ENCODE measurements at places on chromosomes 6 and 20.
A peak's percentile ranks its signal among the peaks of the same experiment; 100 is the strongest.

GRCh38 chr6:41654151-41654697 is 16.0 kb downstream of the MDFI start:
- no peak for DNase-seq

GRCh38 chr6:160430751-160431150 is 82.6 kb downstream of the SLC22A3 start:
- DNase-seq: no peak

DNA sequence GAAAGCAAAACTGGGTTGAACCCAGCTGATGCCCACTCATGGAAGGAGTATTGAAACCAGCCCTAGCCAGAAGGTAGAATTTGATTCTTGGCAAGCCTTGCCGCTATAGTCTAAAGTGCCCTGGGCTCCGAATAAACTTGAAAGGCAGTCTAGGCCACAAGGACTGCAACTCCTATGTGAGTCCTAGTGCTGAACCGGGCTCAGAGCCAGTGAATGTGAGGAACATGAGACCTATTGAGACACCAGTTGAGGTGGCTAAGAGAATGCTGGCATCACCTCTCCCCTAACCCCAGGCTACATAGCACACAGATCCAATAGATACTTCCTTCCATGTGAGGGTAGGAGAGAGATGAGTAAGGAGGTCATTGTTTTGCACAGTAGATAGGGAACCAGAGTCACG is 3.5 kb upstream of the DEFB110 start:
- no peak for DNase-seq

- no peak for DNase-seq
Measured at GRCh38 chr20:62696989-62697388, 11.6 kb upstream of the NTSR1 start.

- DNase-seq: no peak
Measured at GRCh38 chr20:62415354-62416111, 8.4 kb upstream of the CABLES2 start.

- DNase-seq: no peak
Measured at GRCh38 chr6:151616091-151616513, 122.3 kb downstream of the CCDC170 start.

GRCh38 chr6:95169775-95170174 is 407.6 kb upstream of the MANEA start:
- peak; percentile 43 for DNase-seq

- DNase-seq: no peak
Measured at GRCh38 chr20:33275871-33276270, 7.1 kb upstream of the BPIFB1 start.

DNA sequence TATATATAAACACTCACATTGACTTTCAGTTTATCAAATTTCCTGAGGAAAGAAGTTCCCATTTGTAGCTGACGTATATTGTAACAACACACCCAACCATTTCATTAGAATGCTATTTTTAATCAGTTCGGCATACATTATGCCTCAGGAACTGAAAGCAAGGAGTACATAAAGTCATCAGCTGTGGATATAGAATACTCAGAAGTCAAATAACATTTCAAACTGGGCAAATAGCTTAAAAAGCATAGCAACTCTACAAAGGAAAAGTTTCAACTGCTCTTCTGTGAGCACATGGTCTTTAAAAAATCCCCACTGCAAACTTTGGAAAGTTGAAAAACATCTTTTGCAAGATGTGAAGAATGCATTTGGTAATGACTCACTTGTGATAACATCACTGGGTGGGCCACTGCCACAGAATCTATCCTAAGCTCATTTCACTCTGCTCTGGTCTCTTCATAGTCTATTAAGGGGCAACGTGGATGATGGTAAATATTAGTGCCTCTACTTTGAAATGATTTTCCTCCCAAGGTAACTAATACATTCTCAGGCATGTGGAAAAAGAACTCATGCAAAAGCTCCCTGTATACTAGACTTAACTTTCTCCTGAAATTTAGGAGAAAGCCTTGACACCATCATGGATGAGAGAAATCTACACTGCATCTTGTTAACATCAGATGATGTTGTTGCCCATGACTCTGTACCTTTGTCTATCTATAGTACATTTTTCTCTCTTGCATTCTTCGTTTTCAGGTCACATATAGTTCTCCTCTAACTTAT is 49.2 kb downstream of the FYN start:
- peak; percentile 71 for DNase-seq

- DNase-seq: no peak
Measured at GRCh38 chr20:59235226-59235625, 65.2 kb upstream of the EDN3 start.

DNA sequence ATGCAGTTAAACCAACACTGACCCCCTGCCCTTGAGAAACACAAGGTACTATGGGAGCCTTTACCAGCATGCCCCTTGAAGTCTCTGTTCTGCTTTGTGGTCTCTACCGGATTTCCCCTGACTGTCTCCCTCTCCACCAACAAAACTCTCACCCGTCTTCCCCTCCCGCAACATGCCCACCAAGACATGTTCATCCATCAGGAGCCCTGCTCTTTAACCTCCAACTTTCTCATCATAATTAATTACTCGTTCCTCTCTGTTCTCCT is 1.1 kb downstream of the ZNF165 start:
- no peak for DNase-seq

DNA sequence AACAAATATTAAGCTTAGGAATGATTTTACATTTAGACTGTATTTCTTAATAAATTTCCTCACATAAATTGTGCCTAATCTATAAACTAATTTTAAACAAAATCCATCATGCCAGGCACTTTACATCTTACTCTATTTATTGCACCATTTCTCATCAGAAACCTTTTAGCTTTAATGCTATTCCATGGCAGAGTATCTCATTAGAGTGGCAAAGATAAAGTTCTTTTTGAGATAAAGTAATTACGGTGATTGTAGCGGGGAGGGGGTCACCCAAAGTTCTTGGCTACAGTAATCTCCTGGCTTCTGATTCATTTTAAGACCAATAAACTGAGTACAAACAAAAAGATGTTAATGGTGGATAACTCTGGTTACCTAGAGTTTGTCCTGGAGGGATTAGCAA is 532.1 kb downstream of the PRKN start:
- no peak for DNase-seq

DNA sequence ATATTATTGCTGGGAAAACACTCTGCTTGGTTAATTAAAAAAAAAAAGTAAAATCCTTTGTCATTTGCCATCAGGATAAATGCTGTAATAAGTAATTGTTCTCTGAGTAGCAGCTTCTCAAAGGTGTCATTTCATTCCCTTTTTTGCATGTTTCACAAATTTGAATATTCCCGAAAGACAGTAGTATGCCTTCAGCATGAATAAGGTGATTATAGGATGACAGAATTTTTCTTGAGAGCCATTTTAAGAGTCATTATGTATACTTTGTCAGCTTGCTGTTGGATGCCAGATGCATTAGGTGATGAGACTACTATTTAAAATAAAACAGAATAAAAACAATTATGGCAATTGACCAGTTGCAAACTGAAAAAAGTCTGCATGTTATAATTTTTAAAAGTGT is 200.7 kb downstream of the HDGFL1 start:
- no peak for DNase-seq

DNA sequence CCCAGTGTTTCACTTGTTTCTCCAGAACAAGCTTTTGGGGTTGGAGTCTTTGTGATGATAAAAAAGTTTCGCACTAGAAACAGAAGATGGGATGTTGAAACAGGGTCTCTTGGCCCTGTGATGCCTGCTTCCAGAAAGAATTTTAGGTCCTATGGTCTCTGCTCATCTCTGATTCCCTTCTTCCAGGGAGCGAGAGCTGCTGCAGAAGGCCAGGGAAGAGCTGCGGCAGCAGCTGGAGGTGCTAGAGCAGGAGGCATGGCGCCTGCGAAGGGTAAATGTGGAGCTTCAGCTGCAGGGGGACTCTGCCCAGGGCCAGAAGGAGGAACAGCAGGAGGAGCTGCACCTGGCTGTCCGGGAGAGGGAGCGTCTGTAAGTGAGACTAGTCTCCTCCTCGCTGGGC is 18.3 kb downstream of the CEP250 start:
- no peak for DNase-seq

DNA sequence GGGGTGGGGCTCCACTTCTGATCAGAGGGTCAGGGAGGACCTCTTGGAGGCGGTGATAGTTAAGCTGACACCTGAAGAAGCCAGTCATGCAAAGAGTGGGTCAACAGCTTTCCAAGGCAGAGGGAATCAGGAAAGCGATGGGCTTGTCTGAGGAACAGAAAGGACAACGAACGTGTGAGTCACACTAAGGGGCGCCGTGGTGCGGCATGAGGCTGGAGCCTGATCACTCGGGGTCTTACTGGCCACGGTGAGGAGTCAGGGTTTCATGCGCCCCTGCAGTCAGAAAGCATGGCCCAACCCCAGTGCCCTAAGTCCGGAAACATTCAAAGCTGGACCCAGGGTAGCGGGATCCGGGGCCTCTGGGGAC is 50.6 kb upstream of the SLC32A1 start:
- no peak for DNase-seq

DNA sequence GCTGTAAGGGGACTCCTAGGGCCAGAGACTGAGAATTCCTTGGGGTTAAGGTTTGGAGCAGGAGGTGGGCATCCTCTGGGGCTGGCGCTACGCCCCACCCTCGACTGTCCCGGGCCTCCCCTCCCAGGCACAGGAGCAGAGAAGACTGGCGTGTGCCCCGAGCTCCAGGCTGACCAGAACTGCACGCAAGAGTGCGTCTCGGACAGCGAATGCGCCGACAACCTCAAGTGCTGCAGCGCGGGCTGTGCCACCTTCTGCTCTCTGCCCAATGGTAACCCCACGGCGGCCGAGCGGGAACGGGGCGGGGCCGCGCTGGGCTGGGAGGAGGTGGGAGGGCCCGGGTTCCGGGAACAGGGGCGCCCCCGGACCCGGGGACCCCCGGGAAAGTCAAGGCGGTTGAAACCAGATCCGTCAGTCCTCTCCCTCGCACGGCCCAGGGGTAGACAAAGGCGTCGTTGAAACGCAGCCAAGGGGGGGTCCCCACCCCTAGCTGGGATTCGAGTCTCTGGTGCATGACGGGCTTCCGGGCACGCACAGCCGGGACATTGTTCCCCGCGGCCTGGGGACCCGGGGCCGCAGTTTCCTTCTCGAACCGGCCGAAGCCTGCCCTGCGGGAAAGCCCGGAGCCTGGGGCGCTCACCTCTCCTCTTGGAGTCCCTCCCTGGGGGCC is 844 bp downstream of the WFDC2 start:
- DNase-seq: no peak

DNA sequence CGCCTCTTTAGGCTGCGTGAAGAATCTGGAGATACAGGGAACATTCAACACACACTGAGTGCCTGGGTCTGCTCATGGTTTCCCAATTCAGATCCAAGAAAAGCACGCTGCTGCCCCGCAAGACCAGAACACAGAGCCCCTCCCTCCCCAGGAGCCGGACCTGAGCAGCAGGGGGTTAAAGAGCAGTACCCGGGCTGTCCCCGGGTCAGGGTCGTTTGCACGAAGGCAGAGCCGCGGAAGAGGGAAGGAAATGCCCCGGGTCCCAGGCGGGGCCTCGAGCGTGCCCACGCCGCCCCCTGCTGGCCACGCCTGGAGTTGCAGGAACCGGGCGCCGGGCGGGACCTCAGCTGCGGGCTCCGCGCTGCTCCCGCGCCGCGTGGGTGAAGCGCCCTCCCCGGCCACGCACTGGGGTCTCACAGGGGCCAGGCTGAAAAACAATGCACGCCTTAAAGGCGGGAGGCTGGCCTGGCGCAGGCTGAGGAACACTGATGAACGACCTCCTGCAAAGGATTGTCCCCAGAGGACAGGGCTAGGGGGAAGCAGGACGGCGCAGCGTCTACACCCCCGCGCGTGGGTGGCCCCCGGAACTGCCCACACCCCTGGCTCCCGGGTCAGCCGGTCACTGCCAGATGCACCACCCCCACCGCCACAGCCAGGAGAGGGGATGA is 48.9 kb downstream of the ANKRD60 start:
- DNase-seq: no peak

DNA sequence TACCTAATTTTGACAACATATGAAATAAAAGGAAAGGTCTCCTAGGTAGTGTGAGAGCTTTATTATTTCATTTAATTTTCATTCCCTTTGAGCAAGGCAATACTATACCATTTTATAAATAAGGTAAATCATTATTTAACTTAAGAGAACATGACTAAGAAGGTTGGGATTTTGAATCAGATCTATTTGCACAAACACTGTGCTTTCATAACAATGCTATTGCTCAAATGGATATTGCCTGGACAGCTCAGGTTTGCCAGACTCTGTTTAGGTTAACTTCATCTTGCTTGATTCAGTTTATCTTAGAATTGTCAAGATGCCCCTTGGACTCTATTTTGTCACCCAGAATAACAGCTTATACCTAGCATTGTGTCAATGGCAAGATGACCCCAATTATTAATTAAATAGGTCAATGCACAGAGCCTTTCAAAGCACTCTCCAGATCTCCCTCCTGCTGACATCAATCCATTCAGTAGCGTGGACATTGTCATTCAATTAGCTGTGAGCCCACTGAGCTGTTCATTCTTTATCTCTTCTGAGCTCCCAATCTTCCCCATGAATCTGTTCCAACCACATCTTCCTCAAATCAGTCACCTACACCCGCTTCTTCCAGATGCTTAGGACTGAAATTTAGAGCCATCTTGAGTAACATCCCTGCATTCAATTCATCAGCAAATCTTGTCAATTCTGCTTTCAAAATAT is 42.1 kb upstream of the TMEM30A start:
- peak; percentile 20 for DNase-seq

DNA sequence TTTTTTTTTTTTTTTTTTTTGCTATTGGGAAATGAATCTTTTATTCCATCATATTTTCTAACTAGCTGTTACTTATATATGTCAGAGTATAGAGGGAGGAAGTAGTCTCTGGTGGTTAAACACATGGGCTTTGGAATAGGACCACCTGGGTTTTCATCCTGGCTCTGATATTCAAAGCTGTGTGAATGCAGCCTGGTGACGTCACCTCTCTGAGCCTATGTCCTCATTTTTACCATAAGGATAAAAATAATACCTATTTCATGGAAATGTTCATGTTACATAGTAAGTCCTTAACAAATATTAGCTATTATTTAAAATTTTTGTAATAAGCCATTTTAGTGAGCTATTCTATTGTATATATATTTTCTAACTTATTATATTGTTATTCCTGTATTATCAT is 58.8 kb upstream of the TOX2 start:
- DNase-seq: no peak

GRCh38 chr6:116381000-116381399 is 10.3 kb downstream of the DSE start:
- DNase-seq: no peak

- DNase-seq: peak; percentile 78
Measured at GRCh38 chr20:32155017-32155981, 45.8 kb downstream of the TM9SF4 start.
